ENCODE measurements at places on chromosomes 16 and 17.

GRCh38 chr16:89742948-89743347, 21.6 kb downstream of the ZNF276 start:
- no peak for DNase-seq

DNA sequence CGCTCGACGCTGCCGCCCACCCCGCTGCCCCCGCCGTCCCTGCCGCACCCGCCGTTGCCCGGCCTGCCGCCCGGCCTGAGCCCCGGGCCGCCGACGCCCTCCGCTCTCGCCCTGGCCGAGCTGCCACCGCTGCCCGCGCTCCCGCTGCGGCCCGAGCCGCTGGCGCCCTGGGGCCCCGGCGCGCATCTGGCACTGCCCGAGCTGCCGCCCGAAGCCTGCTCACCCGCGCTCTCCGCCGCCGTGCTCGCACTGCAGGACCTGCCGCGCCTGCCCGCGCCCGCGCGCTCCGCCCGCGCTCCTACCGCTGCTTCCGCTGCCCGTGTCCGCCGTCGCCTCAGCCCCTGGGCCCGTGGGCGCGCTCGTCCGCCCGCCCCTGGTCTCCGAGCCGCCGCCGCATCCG, 8.4 kb upstream of the CLDN9 start:
- DNase-seq: no peak

- no peak for DNase-seq
Observed at GRCh38 chr16:401468-402348, at the start of gene DECR2. DECR2 (plus strand) TSS chr16:401885; CDS start chr16:401964, 79 bp downstream.

DNA sequence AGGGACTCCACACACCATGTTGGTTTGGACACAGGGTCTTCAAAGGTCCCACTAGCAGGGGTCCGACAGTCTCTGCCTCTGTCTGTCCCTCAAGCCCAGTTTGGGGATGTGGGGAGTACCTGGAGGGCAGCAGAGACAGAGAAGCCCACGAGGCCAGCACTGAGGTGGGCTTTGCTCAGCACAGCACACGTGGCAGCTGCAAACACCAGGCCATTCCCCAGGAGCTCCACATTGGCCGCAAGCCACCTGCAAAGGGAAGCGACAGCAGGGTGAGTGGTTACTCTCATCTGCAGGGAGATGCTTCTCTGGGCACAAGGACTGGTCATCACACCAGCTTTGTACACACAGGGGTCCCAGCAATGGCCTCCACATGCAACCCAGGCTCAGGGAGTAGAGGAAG, 62.0 kb downstream of the ABCC6 start:
- DNase-seq: no peak

DNA sequence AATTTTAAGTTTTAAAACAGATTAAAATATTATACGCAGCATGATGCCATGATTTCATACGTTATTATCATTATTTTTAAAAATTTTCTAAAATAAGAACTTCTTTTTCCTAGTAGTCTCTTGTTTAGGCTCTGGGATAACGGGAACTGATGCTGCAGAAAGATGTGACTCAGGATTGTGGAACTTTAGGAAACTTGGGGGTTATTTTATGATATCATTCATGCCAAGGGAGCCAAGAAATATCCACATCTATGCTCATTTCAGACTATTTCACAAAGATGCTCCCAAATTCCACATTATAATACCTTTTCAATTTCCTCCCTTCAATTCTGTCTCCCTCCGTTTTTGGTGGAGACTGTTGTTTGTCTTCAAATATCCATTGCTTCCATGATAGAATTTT, 236.4 kb downstream of the HS3ST3A1 start:
- DNase-seq: no peak

DNA sequence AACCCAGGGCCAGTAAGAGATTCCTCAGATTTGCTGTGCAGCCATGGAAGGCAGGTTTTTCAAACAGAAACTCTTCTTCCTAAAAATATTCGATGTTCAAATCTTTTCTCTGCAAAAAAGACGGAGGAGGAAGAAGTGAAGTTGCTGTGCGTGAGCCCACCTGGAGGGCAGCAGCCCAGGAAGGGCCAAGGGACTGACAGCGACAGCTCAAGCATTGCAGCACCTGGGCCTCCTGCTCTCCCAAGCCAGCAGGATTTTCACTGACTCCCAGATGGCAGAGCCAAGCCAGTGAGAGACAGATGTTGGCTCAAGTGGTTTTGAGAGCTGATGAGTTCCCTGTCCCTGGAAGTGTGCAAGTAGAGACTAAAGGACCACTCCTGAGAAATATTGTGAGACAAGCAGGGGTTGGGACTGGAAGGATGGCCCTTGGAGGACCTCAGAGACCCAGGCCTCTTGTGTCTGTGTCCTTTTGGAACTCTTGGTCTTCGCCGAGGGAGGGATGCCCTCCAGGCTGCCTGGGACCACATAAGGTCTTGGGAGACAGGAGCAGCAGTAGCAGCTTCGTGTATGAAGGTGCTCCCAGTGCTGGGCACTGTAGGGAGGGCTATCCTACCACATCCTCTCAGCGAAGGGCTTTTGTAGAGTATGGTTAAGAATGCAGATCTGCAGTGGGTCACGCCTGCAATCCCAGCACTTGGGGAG, 29.3 kb upstream of the TNFRSF13B start:
- DNase-seq: no peak

DNA sequence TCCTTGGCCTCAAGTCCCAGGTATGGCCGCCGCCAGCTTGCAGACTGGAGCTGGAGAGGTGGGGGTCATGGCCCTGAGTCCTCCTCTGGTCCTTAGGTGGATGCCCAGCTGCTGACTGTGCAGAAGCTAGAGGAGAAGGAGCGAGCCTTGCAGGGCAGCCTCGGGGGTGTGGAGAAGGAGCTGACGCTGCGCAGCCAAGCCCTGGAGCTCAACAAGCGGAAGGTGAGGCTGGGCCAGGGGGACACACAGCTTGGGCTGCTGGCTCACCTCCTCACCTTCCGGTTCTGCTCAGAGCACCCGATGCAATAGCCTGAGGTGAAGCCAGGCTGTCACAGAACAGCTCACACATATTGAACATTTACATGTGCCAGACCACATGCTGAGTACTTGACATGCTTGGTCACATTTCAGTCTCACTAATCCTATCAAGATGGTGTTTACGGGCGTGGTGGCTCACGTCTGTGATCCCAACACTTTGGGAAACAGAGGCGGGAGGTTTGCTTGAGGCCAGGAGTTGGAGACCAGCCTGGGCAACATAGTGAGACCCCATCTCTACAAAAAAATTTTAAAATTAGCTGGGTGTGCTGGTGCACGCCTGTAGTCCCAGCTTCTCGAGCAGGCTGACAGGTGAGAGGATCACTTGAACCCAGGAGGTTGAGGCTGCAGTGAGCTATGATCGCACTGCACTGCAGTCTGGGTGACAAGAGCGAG, 7.4 kb downstream of the RNF40 start:
- no peak for DNase-seq

GRCh38 chr17:48613862-48614694, 1.0 kb downstream of the HOXB8 start:
- DNase-seq: no peak

GRCh38 chr16:55048745-55049144, 118.1 kb downstream of the IRX5 start:
- no peak for DNase-seq

DNA sequence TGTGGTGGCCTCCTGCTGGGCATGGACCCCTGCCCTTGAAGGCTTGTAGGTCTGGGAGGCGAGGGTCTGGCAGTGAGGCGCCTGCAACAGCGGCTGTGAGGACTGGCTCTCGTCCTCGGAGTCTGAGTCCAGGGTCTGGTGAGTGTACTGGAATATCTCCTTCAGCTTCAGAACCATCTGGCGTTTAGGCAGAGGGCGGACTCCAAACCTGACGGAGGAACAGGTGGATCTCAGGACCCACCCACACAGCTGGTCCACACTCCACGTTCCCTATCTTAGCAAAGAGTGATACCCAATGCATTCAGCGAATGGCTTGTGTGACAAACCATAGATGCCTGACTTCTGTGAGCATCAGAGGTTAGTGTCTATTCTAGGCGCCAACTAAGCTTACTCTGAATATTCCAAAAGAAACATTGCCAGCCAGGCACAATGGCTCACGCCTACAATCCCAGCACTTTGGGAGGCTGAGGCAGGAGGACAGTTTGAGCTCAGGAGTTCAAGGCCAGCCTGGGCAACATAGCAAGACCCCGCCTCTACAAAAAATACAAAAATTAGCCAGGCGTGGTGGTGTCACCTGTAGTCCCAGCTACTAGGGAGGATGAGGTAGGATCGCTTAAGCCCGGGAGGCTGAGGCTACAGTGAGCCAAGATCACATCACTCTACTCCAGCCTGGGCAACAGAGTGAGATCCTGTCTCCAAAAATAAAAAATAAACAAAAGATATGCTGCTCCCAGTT, 6.3 kb upstream of the NLRC3 start:
- DNase-seq: peak; percentile 21

DNA sequence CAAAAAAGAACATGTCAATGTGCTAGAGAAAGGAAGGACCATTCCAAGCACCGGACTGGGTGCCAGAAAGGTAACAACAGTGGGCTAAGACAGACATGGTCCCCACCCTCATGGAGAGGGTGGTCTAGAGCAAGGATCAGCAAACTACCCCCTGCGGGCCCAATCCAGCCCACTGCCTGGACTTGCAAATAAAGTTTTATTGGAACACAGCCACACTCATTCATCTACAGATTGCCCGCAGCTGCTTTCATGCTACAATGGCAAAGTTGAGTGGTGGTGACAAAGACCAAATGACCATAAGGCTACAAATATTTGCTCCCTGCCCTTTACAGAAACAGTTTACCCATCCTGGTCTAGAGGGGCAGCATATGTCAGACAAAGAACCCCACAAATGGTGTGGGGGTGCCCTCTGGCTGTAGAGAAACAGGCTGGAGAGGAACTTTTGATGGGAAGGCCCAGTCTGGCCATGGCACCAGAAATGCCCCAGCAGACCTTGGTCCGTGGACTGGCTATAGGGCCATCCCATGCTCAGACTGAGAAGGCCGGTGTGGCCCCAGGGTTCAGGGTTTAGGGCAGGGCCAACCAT, 15.2 kb downstream of the CDH5 start:
- no peak for DNase-seq

GRCh38 chr16:26598998-26599784, 467.5 kb upstream of the C16orf82 start:
- no peak for DNase-seq

- DNase-seq: peak; percentile 49
Observed at GRCh38 chr16:89175280-89176146, 4.0 kb downstream of the CDH15 start.

DNA sequence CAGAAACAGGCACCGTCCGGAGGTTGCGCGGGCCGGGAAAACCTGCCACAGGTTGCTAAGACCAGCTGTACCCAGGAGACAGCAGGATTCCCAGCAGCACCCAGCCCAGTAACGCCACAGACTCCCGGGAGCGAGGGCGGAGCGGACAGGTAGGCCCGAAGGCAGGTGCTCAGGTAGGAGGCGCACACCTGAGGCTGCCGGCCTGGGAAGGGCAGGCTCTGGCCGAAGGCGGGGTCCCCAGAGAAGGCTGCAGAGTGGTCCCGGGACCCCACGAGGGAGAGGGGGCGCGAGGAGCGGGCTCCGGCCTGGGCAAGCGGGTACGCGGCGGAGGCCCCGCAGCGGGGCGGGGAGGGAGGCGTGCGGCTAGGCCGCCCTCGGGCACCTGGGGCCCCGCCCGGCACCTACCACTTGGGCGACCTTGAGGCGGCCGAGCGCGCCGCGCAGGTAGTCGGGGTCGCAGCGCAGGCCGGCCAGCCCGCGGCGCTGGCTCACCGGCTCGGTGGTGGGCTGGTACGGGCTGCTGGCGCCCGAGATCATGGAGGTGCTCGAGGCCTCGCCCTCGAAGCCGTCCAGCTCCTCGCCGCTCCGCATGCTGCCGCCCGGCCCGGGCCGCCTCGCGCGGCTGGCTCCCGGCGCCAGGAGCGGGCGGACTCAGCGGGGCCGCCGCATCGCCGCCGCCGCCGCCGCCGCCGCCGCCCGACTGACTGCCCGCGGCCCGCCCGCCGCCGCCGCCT, 441 bp downstream of the CMTM4 start:
- no peak for DNase-seq

Measured in NCI-H524 treated with DMSO at 0.1 percent for 48 hours (cell line).